ENCODE measurements at places on chromosomes 11 and 22. TPM values are rescaled to one million over a fixed set of nuclear protein-coding genes. Genes with fewer than 3 reads are reported as not detected.

The MYEOV gene
- polyA plus RNA-seq = not detected

The LRP4 gene
- polyA plus RNA-seq = 15.9 TPM

The OR51B5 gene
- polyA plus RNA-seq = 0.25 TPM

The PACSIN3 gene
- polyA plus RNA-seq = 116 TPM

The NNMT gene
- polyA plus RNA-seq = 2.1 TPM

The FAM111A gene
- polyA plus RNA-seq = 5.3 TPM

The APOA5 gene
- polyA plus RNA-seq = not detected

The ARHGAP20 gene
- polyA plus RNA-seq = 0.35 TPM

The RIMBP3C gene
- polyA plus RNA-seq = 0.32 TPM

The VSTM5 gene
- not detected for polyA plus RNA-seq

The GAB4 gene
- polyA plus RNA-seq = not detected

The PRAME gene
- polyA plus RNA-seq = not detected

The P2RY2 gene
- 0.40 TPM for polyA plus RNA-seq

The TMPRSS13 gene
- polyA plus RNA-seq = 0.40 TPM

The C11orf42 gene
- 0.15 TPM for polyA plus RNA-seq

The SLC6A5 gene
- not detected for polyA plus RNA-seq

The APOC3 gene
- 2.6 TPM for polyA plus RNA-seq

The KIF18A gene
- 4.9 TPM for polyA plus RNA-seq

The KDM4D gene
- 4.7 TPM for polyA plus RNA-seq

The TMPRSS5 gene
- 0.96 TPM for polyA plus RNA-seq

The TBX10 gene
- 1.1 TPM for polyA plus RNA-seq

The CALCA gene
- 0.33 TPM for polyA plus RNA-seq

The UCP3 gene
- polyA plus RNA-seq = 0.95 TPM

The TMPRSS4 gene
- not detected for polyA plus RNA-seq

The DAGLA gene
- polyA plus RNA-seq = 3.4 TPM

The YPEL4 gene
- 1.1 TPM for polyA plus RNA-seq

The LARGE1 gene
- polyA plus RNA-seq = 18.4 TPM

The DLG2 gene
- polyA plus RNA-seq = 3.5 TPM

The IRAG1 gene
- polyA plus RNA-seq = 5.2 TPM

The PRSS23 gene
- polyA plus RNA-seq = 107 TPM

The C11orf65 gene
- 3.7 TPM for polyA plus RNA-seq

The HTR3A gene
- polyA plus RNA-seq = not detected

The INSC gene
- polyA plus RNA-seq = not detected

The SCUBE2 gene
- polyA plus RNA-seq = 1.4 TPM

The CRYBB2 gene
- not detected for polyA plus RNA-seq

The GGTLC2 gene
- polyA plus RNA-seq = not detected

Measured in cardiac muscle cell (in vitro differentiated cells and primary cell).